Stimulated activated CD8-positive, alpha-beta memory T cell treated with anti-CD3 and anti-CD28 coated beads, Interleukin-15, amount 100 ng/mL, for 1 hour (primary cell): ENCODE measurements at places on chromosomes 5 and 9.

GRCh38 chr5:154403234-154403633 is 42.6 kb upstream of the SAP30L start:
- DNase-seq = no peak

DNA sequence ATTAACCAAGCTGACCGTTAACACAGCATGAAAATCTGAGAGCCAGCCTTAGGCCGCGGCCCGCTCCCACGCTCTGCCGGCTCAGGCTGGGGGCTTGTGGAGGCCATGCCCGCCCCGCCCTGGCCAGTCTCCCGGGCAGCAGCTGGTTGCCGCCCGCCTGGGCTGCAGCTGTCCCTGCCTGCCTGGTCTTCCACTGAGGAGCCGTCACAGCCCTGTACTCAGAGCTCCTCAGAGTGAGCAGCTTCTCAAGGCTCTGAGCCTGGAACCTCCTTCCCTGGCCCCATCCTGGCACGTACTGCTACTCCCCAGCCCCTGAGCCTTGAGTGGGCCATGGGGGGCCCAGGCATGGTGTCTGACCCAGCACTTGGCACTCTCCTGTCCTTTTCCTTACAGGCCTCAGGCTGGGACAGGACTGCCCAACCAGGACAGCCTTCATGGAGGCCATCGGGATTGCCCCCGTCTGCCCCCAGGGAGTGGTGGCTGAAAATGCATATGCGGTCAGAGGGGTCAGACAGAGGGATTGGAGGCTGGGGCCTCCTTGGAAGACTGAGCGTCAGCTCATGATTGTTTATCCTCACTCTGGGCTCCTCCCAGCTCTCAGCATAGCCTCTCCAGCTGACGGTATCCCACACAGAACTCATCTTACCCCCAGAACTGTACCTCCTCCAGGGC is 11.9 kb downstream of the FGFR4 start:
- no peak for DNase-seq

DNA sequence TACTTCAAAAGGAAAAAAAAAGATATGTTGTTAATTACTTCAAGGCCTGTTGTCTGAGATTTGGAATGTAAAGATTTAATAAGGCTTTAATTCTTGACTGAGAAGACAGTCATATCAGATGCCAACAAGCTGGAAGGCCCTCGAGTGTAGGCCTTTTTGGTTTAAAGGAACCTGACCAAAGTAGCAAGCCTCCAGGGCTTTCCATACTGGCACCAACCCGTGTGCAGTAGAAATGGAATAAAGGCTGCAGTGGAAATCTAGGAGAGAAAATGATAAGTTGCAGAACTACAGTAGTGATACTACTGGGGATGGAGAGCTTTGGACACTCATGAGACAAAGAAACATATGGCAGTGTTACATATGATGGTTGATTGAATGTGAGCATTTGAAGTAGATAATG is 358.0 kb downstream of the TAF11L14 start:
- no peak for DNase-seq

DNA sequence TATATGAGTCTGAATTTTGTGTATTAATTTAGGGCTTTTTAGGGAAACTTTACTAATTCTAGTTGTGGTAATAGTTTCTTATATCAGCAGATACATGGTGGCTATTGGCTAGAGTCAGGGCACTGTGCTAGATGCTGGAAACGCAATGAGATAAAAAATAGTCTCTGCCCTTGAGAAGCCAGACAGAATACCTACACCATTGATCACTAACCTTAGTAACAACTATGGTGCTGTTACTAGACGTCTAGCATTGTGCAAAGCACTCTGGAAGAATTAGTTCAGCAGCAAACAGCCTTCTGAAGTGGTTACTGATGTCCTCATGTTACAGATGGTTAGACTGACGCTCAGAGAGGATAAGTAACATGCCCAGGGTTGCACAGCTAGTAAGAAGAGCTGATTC is 61.8 kb downstream of the GDA start:
- DNase-seq = no peak

DNA sequence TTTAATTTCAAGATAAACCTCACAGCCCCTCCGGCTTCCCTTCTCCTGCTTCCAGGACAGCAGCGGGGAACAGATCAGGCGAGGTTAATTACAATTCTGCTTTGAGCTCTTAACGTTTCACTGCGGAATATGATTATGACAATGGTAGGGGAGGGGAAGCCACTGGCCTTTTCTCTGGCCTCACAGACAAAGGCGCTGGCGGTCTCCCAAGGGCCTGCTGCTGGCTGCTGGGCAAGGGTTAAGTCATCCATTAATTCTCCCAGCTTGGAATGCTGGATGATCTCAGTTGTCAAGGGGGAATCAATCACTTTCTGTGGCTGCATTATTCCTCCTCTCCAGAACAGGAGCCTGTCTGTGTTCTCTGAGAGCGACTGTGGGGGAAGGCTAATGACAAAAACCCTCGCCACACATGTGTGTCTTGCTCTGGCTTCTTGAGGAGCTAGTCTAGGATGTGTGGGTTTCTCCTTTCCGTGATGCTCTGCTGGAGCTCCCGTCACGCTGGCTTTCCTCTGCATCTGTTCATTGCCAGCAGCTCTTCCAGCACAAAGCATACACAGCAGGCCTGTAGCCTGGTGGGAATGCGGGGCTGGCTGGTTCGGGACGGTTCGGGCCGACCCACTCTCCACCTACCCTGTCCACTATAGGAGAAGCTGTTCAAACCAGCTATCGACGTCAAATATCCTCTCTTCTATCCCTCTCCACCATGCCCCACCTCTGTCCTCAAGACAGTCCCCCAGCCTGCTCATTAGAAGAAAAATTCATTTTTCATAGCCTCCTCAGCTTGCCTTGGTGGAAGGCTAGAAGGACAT is 82.8 kb downstream of the DCP2 start:
- DNase-seq = no peak
